ENCODE measurements at places on chromosomes 7 and 10.

DNA sequence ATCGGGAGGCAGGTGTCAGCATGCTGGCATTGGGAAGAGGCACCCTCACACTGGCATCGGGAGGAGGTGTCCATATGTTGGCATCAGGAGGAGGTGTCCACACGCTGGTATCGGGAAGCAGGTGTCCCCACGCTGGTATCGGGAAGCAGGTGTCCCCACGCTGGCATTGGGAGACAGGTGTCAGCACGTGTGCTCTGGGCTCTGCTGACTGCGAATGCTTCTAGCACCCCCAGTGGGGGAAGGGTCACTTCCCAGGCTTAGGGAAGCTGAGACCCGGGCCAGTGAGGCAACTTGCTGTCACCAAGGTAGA lies 92.5 kb upstream of the IKZF1 start:
- DNase-seq: no peak

DNA sequence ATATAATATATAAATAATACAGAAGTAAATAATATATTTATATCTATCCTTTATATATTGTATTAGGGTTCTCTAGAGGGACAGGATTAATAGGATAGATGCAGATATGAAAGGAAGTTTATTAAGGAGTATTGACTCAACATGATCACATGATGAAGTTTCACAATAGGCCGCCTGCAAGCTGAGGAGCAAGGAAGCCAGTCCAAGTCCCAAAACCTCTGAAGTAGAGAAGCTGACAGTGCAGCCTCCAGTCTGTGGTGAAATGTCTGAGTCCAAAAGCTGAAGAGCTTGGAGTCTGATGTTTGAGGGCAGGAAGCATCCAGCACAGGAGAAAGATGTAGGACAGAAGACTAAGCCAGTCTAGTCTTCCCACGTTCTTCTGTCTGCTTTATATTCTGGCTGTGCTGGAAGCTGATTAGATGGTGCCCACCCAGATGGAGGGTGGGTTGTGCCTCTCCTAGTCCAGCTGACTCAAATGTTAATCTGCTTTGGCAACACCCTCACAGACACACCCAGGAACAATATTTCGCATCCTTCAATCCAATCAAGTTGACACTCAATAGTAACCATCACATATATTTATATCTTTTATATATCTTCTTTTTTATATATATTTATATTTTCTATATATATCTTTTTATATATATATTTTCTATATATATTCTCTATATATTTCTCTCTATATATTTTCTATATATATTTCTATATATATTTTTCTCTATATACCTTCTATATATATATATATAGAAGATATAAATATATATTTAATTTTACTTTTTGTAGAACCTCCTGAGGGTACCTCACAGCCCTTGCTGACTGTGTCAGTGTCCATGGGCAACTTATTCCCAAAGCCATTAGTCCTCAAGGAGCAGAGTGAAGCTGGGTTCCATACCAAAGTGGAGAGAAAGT lies 24.6 kb upstream of the AKR1B10 start:
- DNase-seq: no peak

GRCh38 chr10:100319707-100320402 lies 10.2 kb downstream of the PKD2L1 start:
- DNase-seq: no peak

GRCh38 chr7:156892081-156892800 lies 742 bp downstream of the LMBR1 start:
- peak; percentile 73 for DNase-seq

DNA sequence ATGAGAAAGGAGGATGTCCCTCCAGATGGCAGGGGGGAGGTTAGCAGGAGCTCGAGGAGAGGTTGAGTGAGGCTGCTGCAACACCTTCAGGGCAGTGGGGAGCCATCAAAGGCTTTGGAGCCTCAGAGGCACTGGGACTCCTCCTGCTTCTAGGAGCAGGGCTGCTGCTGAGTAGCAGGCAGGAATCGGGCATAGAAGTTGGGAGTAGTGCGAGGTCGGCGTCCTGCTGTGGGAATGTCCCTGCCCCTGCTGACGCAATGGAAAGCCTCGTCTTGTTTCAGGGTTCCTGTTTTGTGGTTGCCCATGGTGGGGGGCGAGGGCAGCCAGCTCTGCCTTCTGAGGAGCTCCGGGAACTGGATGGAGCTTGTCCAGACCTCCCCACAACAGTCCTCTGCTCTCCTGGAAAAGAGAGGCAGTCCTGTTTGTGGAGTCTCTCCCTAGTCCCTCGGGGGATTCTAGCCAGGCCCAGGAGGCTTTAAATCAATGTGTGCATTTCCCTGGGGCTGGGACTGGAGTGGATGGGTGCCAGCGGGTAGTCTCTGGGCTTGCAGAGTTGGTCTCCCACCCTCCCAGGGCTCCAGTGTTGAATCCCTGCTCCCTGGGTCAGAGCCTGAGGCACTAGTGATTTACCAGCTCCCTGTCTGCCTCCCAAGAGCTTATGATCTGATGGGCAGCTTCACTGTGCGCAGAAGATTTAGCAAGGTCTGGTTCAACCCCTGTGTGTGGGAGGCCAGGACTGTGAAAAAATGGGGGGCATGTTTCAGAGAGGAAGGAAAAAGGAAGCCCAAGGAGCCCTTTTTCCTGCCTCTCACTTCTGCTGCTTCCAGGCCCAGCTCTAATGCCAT lies 98.7 kb upstream of the PPIF start:
- peak; percentile 27 for DNase-seq

DNA sequence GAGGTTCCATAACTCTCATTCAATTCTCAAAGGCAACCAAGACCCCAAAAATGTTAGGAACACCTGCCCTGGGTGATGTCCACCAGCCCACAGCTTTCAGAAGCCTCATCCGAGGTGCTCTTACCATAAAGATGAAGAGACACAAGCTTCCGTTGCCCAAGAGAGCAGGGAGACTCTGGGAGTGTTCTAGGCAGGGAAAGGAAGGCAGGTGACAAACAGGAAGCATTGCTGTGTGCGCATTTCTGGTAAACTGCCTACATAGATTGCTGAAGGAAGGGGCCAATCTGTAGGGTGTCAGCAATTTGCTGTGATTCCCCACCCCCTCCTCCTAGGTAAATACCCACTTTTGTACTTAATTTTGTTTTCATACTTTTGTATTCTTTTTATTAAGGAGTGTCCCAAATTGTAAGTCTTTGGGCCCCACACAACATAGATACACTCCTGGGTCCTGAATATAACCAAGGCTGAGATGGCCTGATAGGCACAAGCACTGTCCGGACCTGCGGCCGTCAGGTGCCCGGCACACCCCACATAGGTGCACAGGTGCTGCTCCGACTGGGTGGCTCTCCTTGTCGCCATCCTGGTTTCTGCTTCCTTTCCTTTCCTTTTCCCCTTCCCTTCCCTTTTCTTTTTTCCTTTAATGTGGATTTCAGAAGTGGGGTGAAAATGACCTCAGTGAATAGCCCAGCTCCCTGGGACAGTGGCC lies 51.4 kb upstream of the SMNDC1 start:
- peak; percentile 71 for DNase-seq
